Urothelium cell line (cell line): ENCODE measurements at places on chromosomes 5 and 9.

- DNase-seq: no peak
These were observed 904 bp downstream of the RPL12 start for GRCh38 chr9:127450243-127450760.

DNA sequence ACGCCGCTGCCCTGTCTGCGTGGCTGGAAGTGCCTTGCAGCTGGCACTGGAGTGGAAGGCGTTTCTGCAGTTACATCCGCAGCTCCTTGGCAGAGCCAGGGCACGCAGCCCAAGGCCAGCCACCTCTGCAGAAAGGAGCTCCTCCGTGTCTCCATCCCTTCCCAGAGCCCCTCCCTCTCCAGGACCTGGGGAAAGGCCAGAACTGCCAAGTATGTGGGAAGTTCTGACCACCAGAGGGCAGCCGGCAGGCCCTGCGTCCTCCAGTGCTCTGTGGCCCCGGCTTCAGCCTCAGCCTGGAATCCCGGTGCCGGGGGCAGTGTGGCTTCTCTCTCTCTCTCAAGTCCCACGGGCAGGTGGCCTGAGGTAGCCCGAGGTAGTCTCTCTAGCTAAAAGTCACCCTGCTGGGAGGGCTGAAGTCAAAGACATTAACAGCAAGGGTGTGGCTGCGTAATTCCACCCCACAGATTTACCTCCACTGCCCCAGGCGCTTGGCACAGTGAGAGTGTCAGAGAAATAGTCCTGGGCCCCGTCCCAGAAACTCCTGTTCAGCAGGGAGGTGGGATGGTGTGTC lies 101.7 kb upstream of the FCN2 start:
- DNase-seq: peak; percentile 66

- no peak for DNase-seq
These were observed 5.7 kb upstream of the TICAM2 start for GRCh38 chr5:115607935-115608334.

DNA sequence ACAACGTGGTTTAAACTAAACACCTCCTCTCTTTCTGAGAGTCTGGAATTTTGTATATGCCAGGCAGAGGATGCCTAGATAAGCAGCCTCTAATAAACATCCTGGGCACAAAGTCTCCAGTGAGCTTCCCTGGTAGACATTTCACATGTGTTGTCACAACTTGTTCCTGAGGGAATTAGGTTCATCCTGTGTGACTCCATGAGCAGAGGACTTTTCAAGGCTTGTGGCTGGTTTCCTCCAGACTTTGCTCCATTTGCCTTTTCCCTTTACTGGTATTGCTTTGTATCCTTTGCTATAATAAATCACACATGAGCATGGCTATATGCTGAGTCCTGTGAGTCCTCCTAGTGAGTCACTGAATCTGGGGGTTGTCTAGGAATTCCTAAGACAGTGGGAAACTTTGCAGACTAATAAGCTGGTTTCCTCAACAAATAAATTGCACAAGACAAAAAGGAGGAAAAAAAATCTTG lies 77.4 kb downstream of the NR2F1-AS1 start:
- DNase-seq: peak; percentile 21

GRCh38 chr9:33850267-33850629 lies 33.3 kb downstream of the UBE2R2 start:
- DNase-seq: no peak

DNA sequence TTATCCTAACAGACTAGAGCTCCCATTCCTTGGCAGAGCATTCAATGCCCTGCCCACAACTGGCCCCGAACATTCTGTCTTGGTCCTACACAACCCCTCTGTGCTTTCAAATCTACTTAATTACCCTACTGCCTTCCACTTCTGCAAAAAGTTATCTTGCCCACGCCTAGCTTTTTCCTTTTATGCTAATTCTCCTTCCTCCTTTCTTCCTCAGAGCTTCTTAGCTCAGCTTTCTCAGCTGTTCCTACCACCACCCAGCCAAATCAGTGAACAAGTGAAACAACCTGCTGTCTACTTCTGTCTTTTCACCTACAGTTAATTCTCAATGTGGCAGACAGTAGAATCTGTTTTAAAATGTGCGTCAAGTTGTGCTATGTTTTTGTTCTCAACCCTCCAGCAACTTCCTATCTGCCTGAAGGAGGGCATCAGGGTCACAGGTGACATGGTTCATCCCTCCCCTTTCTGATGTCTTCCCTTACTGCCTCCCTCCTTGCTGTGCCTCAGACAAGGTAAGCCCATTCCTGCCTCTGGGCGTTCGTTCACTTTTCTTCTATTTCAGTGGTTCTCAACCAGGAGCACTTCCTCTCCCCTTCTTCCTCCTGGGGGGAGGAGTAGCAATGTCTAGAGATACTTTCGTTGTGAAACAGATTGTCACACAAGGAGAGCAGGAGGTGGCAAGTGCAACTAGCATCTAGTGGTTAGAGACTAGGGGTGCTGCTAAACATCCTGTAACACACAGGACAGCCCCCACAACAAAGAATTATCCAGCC lies 1.3 kb upstream of the REEP5 start:
- DNase-seq: no peak

- DNase-seq: no peak
These were observed 587.0 kb downstream of the CDH18 start for GRCh38 chr5:19401032-19401431.

GRCh38 chr5:121872856-121873255 lies 21.2 kb downstream of the FTMT start:
- no peak for DNase-seq

GRCh38 chr9:136614372-136614922 lies 48.3 kb upstream of the EGFL7 start:
- peak; percentile 54 for DNase-seq

GRCh38 chr5:176822793-176823481 lies 12.6 kb downstream of the UNC5A start:
- peak; percentile 51 for DNase-seq

GRCh38 chr9:108217431-108218349 lies 638.1 kb downstream of the ACTL7B start:
- no peak for DNase-seq

- peak; percentile 17 for DNase-seq
These were observed 84.5 kb downstream of the RFX3 start for GRCh38 chr9:3441197-3441816.

- no peak for DNase-seq
These were observed 50.6 kb downstream of the MELK start for GRCh38 chr9:36623280-36623679.

DNA sequence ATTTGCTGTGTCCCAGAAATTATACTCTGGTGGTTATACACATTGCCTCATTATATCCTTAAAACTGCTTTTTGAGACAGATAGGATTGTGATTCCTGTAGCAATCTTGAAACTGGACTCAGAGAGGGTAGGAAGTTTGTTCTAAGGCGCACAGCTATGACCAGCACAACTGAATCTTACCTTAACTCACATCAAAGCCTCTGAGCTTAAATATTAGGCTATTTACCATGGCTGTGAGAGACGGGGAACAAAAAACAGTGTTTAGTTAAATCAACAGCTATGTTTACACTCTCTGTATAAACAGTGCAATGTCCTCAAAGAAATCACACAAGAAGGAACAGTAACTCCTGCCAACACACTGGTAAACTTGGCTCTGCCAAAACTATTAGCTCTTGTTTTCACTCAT lies 50.9 kb upstream of the TUT7 start:
- no peak for DNase-seq

DNA sequence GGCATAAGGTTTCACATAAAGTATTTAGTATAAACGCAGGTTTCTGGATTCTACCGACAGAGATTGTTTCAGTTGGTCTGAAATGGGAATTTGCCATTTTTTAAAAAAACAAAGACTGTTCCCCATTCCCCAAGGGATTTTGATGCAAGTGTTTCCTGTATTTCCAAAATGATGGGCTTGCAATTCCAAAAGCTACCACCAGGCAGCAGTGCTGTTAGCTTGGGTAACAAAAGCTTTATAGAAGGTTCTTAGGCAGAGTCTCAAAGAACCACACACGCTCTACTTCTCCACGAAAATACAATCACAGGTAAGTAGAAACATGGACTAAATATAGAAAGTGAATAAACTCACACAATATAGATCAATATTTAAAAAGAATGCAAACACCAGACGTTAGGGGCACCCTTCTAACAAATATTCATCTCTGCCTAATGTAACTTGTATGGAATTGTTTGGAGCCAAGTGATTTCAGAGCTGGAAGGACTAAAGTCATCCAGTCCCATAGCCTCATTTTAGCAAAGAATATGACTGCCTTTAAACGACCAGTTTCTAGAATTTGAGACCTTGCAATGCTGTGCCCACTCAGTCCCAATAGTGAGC lies 154.3 kb downstream of the SPOCK1 start:
- peak; percentile 10 for DNase-seq

GRCh38 chr9:131096269-131097125 lies at the start of gene AIF1L:
AIF1L (plus strand) TSS chr9:131096531; CDS start chr9:131096630, 99 bp downstream.
- peak; percentile 78 for DNase-seq

DNA sequence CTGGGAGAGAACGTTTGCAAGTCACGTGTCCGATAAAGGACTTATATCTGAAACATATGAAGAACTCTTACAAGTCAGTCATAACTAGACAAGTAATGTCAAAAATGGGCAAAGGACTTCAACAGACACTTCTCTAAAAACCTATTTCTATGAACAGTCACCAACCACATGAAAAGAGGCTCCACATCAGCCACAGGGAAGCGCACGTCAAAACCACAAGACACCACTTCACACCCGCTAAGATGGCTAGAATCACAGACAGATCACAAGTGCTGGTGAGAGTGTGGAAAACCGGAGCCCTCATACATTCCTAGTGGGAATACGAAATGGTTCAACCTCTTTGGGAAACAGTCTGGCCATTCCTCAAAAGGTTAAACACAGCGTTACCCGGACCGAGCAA lies 11.5 kb upstream of the CARD9 start:
- DNase-seq: no peak

GRCh38 chr9:137074657-137075274 lies 2.6 kb upstream of the UAP1L1 start:
- no peak for DNase-seq

GRCh38 chr9:134770972-134771971 lies 109.3 kb upstream of the FCN2 start:
- no peak for DNase-seq

- peak; percentile 76 for DNase-seq
These were observed 46.2 kb upstream of the DENND4C start for GRCh38 chr9:19184144-19184917.

- DNase-seq: no peak
These were observed 23.5 kb downstream of the NMRK1 start for GRCh38 chr9:75064307-75065025.

GRCh38 chr5:158998793-158999325 lies 100.9 kb downstream of the EBF1 start:
- no peak for DNase-seq

GRCh38 chr9:15697446-15697851 lies 144.6 kb downstream of the CCDC171 start:
- peak; percentile 12 for DNase-seq

GRCh38 chr5:138233280-138233679 lies 20.2 kb upstream of the CDC23 start:
- DNase-seq: no peak

DNA sequence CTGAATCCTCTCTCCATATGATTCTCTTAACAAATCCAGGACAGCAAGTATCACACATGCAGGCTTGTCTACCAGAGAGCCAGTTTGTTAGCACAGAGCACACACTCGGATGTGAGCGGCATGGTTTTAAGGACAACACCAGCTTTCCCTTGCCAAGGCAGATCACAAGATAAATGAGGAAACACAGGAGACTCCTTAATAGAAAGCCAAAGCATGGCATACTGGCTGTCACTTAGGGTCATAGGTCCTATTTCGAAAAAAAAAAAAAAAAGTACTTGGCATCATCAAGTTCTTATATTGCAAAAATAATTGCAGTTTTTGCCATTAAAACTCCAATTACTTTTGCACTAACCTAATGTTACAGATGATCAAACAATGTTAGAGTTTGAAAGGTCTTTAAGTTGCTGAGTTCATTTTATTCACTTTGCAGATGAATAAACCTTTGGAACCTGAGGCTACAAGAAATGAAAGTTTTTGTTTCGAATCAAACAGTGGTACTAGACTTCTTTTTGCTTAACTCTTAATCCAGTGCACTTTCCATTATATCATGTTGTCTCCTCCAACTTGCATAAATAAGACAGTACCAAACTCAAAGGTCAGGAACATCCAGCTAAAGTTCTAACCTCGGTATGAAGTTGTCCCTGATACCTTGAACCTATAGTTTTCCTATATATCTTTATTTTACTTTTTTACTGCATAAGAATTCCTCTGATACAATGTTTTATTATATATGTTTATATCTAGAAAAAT lies 138.5 kb downstream of the MPDZ start:
- no peak for DNase-seq
